ENCODE measurements at places on chromosomes 11 and 22.

DNA sequence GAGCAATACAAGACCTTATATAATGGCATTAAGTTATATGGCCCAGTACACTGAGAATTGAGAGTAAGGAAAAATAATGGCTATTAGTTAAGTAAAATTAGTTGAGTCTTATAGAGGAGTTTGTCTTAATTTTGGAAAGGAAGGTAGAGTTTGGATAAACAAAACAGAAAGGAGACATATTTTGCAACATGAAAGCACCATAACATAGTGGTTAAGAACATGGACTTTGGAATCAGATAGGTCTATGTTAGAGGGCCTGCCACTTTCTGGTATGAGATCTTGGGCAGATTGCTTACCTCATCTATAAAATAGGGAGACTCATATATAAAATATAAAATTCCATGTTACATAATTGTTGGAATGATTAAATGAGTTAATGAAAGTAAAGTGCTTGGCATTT lies 68.9 kb downstream of the CSTPP1 start:
- no peak for DNase-seq

DNA sequence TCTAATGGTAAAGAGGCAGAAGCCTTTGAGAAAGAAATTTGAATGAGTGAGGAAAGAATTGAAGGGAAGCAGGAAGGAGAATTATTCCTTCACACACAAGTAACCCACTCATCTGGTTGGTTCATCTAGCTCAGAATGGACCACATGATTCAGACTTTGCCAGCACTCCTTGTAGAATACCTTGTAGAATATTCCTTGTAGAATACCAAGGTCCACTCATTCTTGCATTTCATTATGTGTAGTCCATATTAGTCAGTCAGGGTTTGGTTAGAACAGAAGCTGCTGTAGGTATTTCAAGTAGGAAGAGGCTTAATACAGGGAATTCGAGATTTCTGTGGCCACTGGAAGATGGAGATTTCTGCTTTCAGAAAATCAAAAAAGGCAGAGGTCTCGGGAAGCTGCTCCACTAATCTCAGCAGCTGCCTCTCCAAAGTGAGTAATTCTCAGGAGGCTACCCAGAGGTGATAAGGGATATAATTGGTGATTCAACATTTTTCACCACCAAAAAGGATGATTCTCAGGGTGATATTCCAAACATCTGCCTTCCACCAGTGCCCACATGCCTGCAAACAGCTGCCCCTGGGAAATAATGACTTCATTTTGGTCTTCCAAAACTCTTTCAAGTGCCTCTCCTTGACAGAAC lies 329.1 kb downstream of the TMEM135 start:
- DNase-seq = no peak

DNA sequence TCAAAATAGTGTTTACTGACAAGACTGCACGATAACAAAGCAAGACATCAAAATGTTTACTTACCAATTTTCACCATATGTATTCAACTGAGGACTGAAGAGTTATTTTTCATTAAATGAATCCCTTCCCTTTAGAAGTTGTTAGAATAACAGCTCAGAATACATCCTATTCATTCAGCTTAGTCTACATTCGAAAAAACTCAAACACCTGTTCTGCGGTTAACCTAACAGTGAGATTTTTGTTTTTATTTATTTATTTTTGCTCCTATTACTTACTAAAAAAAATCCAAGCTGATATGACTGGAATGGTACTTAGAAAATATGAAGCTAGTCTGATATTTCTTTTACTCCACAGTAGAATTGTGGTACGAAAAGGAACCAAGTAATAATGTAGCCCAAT lies 10.0 kb downstream of the KCNA4 start:
- DNase-seq = no peak

DNA sequence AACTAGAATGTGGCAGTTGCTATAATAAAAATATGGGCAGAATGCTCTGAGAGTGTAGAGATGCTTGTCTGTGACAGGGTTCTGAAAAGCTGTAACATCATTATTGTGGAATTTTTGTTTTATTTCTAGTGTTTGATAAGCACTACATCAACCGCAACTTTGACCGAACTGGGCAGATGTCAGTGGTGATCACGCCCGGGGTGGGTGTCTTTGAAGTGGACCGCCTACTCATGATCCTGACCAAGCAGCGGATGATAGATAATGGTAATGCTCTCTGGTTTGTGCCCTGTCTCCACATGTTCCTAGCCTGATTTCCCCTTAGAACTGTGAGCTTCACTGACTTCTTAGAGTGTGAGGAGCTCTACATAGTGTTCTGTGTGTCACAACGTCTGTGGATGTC lies 48.8 kb downstream of the DEPDC5 start:
- DNase-seq = no peak

DNA sequence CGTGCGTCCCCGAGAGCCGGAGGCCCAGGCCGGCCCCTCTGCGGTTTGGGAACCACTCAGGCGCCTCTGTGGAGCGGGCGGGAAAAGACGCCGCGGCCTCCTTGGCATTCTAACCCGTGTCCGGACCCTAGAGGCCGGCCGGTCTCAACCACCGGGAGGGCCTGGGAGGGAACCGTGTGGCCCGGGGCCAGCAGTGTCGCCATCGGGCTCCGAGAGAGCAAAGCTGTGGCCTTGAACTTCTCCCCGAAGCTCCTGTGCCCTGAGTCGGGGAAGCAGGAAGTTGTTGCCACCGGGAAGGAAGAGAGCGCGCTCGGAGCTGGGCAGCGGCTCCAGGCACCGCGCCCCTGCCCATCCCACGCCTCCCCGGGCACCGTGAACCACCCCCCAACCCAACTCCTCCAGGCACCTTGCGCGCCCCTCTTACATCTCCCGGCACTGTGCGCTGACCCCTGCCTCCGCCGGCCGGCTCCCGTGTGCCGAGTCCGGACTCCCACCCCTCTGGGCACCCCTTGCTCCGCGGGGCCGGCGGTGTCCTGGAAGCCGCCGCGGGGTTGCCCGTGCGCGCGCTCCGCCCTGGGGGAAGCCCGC lies 80.0 kb upstream of the PPARA start:
- no peak for DNase-seq

Data from T-helper 1 cell (primary cell).